ENCODE measurements at places on chromosomes 4 and X.
A peak's percentile ranks its signal among the peaks of the same experiment; 100 is the strongest.

DNA sequence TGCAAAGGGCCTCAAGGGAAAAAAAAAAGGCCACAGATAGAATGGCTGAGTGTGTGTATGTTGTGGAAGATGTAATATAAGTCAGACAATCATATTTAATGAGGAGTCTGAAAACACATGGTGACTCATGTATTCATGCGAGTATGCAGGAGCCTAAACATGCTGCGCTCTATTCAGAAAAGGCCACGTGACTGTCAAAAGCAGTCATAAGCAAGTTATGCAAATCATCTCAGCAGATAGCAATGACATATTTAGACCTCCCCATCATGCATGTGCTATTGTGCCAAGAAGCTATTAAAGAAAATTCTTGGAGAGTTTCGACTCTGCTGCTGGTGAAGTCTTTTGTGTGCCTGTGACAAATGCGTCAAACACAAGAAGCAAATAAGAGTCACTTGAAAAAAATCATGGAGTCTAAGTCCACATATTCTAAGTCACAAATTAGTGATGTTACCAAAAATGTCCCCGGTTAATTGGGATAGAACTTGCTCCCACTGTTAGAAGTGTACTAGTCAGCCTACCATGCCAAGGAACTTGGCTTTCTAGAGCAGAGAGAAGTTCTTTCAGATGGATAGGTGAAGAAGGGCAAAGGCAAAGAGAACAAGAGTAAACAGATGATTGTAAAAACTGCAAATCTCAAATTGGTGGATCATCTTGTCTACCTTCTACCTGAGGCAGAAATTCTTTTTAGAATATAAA, 5.0 kb downstream of the LNX1 start:
- H3K36me3 ChIP-seq: no peaks in the 10 kb centered on the region
- peaks cover 8% of the 10 kb centered on the region for H3K27me3 ChIP-seq
- H3K27ac ChIP-seq: no peak overlapping the region
- H3K4me3 ChIP-seq: no peak overlapping the region
- H3K4me1 ChIP-seq: peaks cover 62% of the 10 kb centered on the region

DNA sequence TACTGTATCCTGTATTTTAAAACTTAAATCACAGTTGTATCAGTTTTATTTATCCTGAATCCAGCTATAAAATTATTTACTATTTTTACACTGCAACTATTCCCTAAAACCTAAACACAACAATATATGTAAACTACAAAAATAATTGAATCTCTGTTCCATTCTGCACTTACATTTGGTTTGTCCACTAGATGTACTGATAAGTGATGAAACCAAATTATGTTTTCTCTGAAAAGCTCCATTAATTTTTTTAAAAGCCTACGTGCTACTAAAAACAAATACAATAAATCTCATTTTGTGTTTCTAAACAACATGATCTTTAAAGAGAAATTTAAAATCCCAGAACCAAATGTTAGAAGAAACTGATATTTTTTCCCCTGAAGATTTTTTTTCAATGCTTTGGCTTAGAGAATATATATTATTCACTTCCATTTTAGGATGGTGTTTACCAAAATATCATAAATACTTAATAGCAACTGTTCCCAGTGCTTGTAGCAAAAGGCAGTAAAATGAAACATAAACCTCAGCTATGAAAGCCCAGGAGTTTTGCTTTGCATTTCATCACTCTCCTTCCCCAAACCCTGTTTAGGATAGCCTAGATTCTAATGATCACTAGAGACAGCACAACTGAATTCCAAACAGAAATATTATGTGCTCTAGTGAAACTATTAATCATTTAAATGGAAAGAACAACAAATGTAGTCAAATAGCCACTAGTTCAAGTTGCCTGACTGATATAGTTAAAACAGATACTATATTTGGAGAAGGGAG, 19.7 kb downstream of the ANTXR2 start:
- H3K27ac ChIP-seq: no peak overlapping the region
- H3K27me3 ChIP-seq: no peaks in the 10 kb centered on the region
- H3K36me3 ChIP-seq: peaks cover 41% of the 10 kb centered on the region

- H3K36me3 ChIP-seq: no peaks in the 10 kb centered on the region
- peaks cover 28% of the 10 kb centered on the region for H3K27me3 ChIP-seq
- H3K4me1 ChIP-seq: peaks cover 20% of the 10 kb centered on the region
- DNase-seq: no peak
These were observed 1.2 kb upstream of the CNKSR2 start for GRCh38 chrX:21373001-21373400.

- peaks cover under 1% of the 10 kb centered on the region for H3K4me1 ChIP-seq
- no peak for DNase-seq
- peak overlapping the region; percentile 31 for H3K27ac ChIP-seq
- no peak overlapping the region for H3K4me3 ChIP-seq
- no peaks in the 10 kb centered on the region for H3K27me3 ChIP-seq
These were observed 36.8 kb downstream of the FABP2 start for GRCh38 chr4:119284876-119285780.

GRCh38 chr4:156803056-156803455, 168.5 kb downstream of the PDGFC start:
- no peaks in the 10 kb centered on the region for H3K36me3 ChIP-seq
- no peaks in the 10 kb centered on the region for H3K27me3 ChIP-seq
- no peak for DNase-seq
- H3K27ac ChIP-seq: no peak overlapping the region
- H3K4me3 ChIP-seq: no peak overlapping the region

GRCh38 chrX:155864655-155865054, 16.5 kb upstream of the VAMP7 start:
- H3K4me1 ChIP-seq: no peaks in the 10 kb centered on the region
- peaks cover 5% of the 10 kb centered on the region for H3K27me3 ChIP-seq
- H3K4me3 ChIP-seq: no peak overlapping the region
- H3K27ac ChIP-seq: no peak overlapping the region

DNA sequence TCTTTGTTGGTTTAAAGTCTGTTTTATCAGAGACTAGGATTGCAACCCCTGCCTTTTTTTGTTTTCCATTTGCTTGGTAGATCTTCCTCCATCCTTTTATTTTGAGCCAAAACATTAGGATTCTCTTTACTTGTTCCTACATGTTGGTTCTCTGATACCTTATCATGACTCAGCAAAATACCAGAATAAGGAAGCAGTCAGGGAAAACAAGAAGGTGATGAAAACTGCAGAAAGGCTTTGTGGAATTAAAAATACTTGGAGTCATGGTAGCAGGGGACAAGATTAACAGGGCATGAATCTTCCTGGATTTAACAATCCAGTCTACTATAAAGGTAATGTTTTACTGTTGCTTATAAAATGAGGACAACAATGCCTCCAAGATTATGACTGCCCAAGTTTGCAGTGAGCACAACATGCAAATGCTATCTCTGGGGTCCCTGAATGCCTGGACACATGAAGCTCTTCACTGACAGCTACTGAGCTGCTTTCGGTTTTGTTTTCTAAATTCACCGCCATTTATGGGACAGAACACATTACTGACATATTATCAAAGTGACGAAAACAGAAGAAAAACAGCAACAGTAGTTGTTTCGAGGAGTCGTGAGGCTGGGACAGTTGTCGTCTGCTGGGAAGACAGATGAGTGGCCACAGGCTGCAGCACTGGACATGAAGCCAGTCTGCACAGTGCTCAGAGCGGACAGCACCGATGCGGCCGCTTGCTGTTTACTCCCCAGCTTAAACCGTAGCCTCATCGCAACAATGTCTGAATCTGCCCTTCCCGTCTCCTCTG, 174.5 kb upstream of the DKK2 start:
- H3K27ac ChIP-seq: peak overlapping the region; percentile 43
- no peaks in the 10 kb centered on the region for H3K36me3 ChIP-seq
- H3K27me3 ChIP-seq: no peaks in the 10 kb centered on the region
- no peak overlapping the region for H3K4me3 ChIP-seq
- no peak for DNase-seq

DNA sequence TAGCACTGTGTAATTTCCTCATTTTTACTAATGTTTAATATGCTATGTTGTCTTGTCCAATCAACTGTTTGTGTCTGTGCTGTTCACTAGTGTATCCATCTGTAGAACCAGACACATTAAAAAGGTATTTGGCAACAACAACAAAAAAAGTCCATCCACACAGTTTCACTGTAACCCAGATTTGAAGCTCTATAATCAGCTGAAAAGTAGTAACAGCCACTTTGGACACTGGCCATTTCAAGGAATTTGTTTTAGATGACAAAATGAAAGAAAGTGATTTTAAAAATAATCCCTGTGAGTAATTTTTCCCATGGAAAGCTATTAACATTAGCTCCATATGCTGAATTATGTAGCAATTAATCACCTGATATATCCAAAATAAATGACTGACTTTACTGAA, 2.2 kb upstream of the FBXL5 start:
- H3K27me3 ChIP-seq: peaks cover 3% of the 10 kb centered on the region
- peaks cover 25% of the 10 kb centered on the region for H3K4me1 ChIP-seq
- H3K36me3 ChIP-seq: peaks cover 5% of the 10 kb centered on the region
- H3K27ac ChIP-seq: no peak overlapping the region
- no peak overlapping the region for H3K4me3 ChIP-seq

GRCh38 chr4:82780752-82781231, 17.8 kb downstream of the SCD5 start:
- H3K4me3 ChIP-seq: no peak overlapping the region
- H3K27me3 ChIP-seq: no peaks in the 10 kb centered on the region
- no peak for DNase-seq
- H3K27ac ChIP-seq: no peak overlapping the region
- peaks cover 52% of the 10 kb centered on the region for H3K4me1 ChIP-seq

- no peaks in the 10 kb centered on the region for H3K36me3 ChIP-seq
- peaks cover 5% of the 10 kb centered on the region for H3K27me3 ChIP-seq
- DNase-seq: no peak
- H3K4me1 ChIP-seq: no peaks in the 10 kb centered on the region
- H3K27ac ChIP-seq: no peak overlapping the region
These were observed 375.7 kb downstream of the NLGN4X start for GRCh38 chrX:5852941-5853340.

DNA sequence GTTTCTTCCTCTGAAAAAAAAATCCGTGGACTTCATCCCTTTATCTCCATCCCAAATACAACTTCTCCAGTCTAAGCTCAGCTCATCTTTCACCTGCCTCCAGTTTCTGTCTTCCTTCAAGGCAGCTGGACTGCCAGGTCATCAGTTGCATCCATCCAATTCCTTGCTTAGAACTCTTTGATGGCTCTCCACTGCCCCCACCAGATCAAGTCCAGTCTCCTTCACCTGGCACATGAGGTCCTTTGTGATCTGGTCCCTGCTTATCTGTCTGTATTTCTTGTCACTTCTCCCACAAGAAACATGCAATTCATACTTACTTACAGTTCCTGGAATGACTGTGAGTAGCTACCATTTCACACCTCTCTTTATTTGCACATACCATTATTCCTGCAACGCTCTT, 33.8 kb downstream of the OTUD6A start:
- no peaks in the 10 kb centered on the region for H3K4me1 ChIP-seq
- no peaks in the 10 kb centered on the region for H3K27me3 ChIP-seq
- no peak for DNase-seq
- H3K4me3 ChIP-seq: no peak overlapping the region

GRCh38 chr4:74624351-74625151, 169.8 kb downstream of the BTC start:
- no peak overlapping the region for H3K4me3 ChIP-seq
- no peaks in the 10 kb centered on the region for H3K36me3 ChIP-seq
- no peak for DNase-seq
- peaks cover 4% of the 10 kb centered on the region for H3K27me3 ChIP-seq

DNA sequence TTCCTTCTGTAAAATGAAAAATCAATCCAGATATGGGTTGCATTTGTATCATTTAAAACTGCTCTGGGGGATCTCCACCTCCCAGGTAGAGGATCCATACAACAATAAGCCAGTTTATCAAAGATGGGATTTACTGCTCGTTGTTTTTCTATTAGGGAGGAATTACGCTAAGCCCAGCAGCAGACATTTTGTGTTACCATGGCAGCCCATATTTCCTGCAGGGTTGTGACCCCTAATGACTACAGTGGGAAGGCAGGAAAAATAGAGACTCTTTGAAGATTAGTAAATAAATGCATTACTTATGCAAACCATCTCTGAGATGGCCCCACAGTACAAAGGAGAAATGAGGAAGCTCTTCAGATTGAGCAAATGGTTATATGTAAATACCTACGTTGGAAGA, 253.4 kb upstream of the GPR101 start:
- H3K27ac ChIP-seq: no peak overlapping the region
- no peak overlapping the region for H3K4me3 ChIP-seq
- H3K4me1 ChIP-seq: peaks cover 14% of the 10 kb centered on the region
- DNase-seq: no peak
- peaks cover 4% of the 10 kb centered on the region for H3K27me3 ChIP-seq

- DNase-seq: no peak
- no peaks in the 10 kb centered on the region for H3K27me3 ChIP-seq
- H3K4me3 ChIP-seq: no peak overlapping the region
- no peak overlapping the region for H3K27ac ChIP-seq
These were observed 24.7 kb downstream of the PACRGL start for GRCh38 chr4:20724915-20725314.
